ENCODE measurements at places on chromosomes 7 and 10. TPM values are rescaled to one million over a fixed set of nuclear protein-coding genes. Genes with fewer than 3 reads are reported as not detected.

CYP26A1 gene
- 0.79 TPM for polyA plus RNA-seq

STEAP1B gene
- polyA plus RNA-seq, result 0.61 TPM

SCART1 gene
- 0.93 TPM for polyA plus RNA-seq

SYT15B gene
- polyA plus RNA-seq, result 5.2 TPM

IPMK gene
- 6.3 TPM for polyA plus RNA-seq

NUTM2A gene
- polyA plus RNA-seq, result 1.5 TPM

LRRD1 gene
- polyA plus RNA-seq, result not detected

RET gene
- polyA plus RNA-seq, result 0.65 TPM

DRGX gene
- polyA plus RNA-seq, result not detected

AKR1D1 gene
- not detected for polyA plus RNA-seq

AKR1C2 gene
- polyA plus RNA-seq, result 394 TPM

THSD7A gene
- polyA plus RNA-seq, result 0.28 TPM

UBTD1 gene
- polyA plus RNA-seq, result 24.9 TPM

TMEM270 gene
- 0.08 TPM for polyA plus RNA-seq

KCND2 gene
- 0.67 TPM for polyA plus RNA-seq

SLC26A4 gene
- 1.9 TPM for polyA plus RNA-seq

BET1 gene
- 43.7 TPM for polyA plus RNA-seq

TRIM50 gene
- polyA plus RNA-seq, result 13.8 TPM

EBF3 gene
- polyA plus RNA-seq, result 33.5 TPM

PTPRN2 gene
- polyA plus RNA-seq, result 8.0 TPM

KIF11 gene
- polyA plus RNA-seq, result 0.37 TPM

ANKRD61 gene
- 0.07 TPM for polyA plus RNA-seq

NSUN6 gene
- 7.0 TPM for polyA plus RNA-seq

REPIN1 gene
- 23.1 TPM for polyA plus RNA-seq

LRMDA gene
- polyA plus RNA-seq, result 20.6 TPM

WDR86 gene
- 20.0 TPM for polyA plus RNA-seq

AASS gene
- polyA plus RNA-seq, result 13.0 TPM

GSAP gene
- polyA plus RNA-seq, result 6.6 TPM

SLC39A12 gene
- not detected for polyA plus RNA-seq

UNCX gene
- polyA plus RNA-seq, result not detected

CD36 gene
- 131 TPM for polyA plus RNA-seq

PTN gene
- polyA plus RNA-seq, result 1.8 TPM

ADIRF gene
- polyA plus RNA-seq, result 135 TPM

PRKCQ gene
- polyA plus RNA-seq, result 2.3 TPM

SNX8 gene
- 44.0 TPM for polyA plus RNA-seq

GDF2 gene
- not detected for polyA plus RNA-seq

LFNG gene
- 12.5 TPM for polyA plus RNA-seq
